ENCODE measurements at places on chromosomes 11 and 22. TPM values are rescaled to one million over a fixed set of nuclear protein-coding genes. Genes with fewer than 3 reads are reported as not detected.

- DNase-seq: no peak
Measured at GRCh38 chr22:45678961-45679912, 7.6 kb downstream of the ATXN10 start.

- DNase-seq: no peak
Measured at GRCh38 chr11:114479331-114479730, 40.1 kb downstream of the REXO2 start.

The ZFPL1 gene
- total RNA-seq: 16.7 TPM

The NTM gene
- 14.6 TPM for total RNA-seq

Data from GM23338 (cell line).